ENCODE measurements at places on chromosomes 3 and 15.

- DNase-seq, result no peak
These were observed 87.8 kb upstream of the SEC13 start for GRCh38 chr3:10408680-10409079.

GRCh38 chr15:95401587-95401986, 928.9 kb upstream of the NR2F2 start:
- DNase-seq, result no peak

GRCh38 chr3:43246976-43247375, 39.4 kb upstream of the SNRK start:
- no peak for DNase-seq

DNA sequence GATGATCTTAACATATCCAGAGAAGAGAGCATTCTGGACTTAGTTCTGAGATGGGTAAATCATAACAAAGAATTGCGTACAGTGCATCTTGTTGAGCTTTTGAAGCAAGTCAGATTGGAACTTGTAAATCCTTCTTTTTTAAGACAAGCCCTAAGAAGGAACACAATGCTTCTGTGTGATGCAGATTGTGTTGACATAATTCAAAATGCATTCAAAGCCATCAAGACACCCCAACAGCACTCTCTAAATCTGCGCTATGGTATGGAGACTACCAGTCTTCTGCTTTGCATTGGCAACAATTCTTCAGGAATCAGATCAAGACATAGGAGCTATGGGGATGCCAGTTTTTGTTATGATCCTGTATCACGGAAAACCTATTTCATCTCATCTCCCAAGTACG, 8.6 kb downstream of the KBTBD12 start:
- no peak for DNase-seq

- peak; percentile 29 for DNase-seq
These were observed 627 bp upstream of the PLS1 start for GRCh38 chr3:142595581-142595950.

- DNase-seq, result no peak
These were observed 32.2 kb downstream of the PPP4R2 start for GRCh38 chr3:73028803-73029202.

DNA sequence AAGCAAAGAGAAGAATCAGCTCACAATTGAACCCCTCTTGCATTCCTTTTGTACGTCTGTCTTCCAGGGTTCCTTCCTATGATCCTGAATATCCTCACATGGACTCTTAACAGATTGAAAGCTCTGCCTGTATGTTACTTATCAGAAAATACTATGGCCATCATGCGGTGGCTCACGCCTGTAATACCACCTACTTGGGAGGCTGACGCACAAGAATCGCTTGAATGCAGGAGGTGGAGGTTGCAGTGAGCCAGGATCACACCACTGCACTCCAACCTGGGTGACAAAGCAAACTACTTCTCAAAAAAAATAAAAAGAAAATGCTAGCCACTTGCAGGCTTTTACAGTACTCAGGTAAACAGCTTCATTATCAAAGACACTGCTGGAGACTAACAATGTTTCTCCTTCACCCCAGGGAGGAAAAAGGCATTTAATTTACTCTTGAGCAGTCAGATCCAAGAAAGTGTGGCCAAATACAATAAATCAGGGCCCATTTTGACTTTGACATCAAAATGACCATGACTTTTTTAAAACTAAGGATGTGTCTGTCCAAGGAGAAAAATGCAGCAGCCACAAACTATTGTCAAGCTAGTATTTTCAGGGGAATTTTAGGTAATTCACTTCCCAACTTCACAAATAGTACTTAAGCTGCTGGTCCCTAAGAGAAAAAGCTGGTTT, 27.3 kb downstream of the NPTN start:
- DNase-seq, result no peak

DNA sequence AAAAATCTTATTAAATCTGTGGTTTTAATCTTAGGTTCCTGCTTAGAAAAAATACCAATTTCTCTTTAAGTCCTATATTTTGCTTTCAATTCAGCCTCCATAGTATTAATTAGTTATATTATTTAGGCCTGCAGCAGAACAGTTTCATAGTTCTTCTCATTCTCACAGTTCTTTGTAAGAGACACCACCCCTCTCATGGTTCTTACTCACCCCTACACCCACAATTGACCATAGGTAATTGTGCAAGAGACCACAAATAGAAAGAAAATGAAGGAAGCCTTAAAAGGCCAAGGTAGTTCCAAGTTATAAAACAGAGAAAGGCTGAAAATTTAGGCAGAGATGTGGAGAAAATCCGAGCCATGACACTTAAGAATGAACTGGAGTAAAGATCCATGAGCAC, 415.3 kb downstream of the TIGIT start:
- no peak for DNase-seq

- DNase-seq, result no peak
These were observed 566.0 kb downstream of the GBE1 start for GRCh38 chr3:81195478-81195877.

DNA sequence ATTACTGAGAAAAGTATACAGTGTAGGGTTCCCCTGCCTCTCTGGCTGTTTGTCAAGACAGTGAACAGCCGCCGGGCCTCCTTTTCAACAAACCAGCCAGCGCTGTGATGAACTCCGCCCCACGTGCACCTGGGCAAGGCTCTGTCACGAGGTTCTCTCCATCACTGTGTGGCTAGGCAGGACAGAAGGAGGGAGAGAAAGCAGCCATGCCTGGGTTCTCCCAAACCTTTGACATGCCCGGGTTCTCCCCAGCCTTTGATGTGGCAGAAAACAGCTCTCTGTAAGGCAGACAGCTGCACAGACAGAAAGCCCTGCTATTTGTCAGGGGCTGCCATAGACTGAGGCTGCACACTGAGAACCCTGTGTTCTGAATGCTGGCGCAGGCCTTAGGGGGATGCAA, 101.4 kb upstream of the TRPM1 start:
- DNase-seq, result no peak

GRCh38 chr3:130992344-130992743, 34.3 kb downstream of the ASTE1 start:
- DNase-seq, result no peak

DNA sequence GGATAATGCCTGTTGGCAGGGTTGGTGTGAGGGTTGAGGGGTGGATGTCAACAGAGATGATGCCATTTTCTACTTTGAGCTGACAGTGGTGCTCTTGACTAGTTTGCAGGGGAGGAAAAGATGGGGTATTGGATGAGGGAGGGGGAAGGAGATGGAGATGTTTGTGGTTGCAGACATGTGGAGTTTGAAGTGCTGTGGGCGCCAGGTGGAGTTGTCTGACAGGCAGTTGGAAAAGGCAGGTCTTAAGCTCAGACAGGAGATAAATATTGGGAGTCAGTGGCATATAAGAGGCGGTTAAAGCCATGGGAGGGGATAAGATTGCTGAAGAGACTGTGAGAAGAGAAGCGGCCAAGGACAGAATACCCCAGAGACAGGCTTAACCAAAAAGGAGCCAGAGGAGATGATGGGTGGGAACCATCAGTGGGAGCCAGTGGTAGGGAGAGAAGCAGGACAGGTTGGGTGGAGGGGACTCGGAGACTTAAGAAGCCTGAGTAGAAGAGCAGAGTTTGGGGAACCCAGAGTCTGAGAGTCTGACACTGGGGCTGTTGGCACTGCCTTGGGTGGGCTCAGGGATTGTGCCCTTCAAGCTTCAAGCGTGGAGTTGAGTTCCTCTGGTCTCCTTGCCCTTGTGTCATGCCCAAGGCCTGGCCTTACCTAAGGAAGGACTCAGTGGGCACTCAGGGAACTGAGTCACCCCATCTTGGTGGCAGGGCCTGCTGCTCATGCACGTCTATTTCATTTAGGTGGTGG, 13.9 kb downstream of the COPG1 start:
- DNase-seq, result no peak

- DNase-seq, result no peak
These were observed 880.8 kb downstream of the ROBO1 start for GRCh38 chr3:78887029-78887428.

GRCh38 chr3:14244521-14245247, 66.1 kb downstream of the LSM3 start:
- no peak for DNase-seq

- DNase-seq, result no peak
These were observed 99.8 kb upstream of the HERC1 start for GRCh38 chr15:63933522-63933921.

- DNase-seq, result no peak
These were observed 50.6 kb downstream of the GMNC start for GRCh38 chr3:190811775-190812480.

GRCh38 chr15:44550256-44550655, 13.3 kb downstream of the EIF3J start:
- no peak for DNase-seq

DNA sequence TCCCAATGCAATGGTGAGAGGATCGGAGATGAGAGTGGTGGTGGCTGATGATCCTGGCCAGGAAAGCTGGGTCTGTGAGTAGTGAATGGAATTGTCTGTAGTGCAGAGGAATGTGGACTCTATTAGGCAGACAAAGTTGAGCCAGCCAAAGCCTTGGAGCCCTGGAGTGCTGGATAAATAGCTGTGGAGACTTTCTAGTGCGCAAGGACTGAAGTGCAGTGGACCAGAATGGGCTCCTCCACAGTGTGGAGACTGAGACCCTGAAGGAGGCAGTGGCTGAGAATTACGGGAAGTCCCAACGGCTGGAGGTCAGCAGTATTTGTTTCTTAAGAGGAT, 874 bp downstream of the ZNF662 start:
- no peak for DNase-seq

DNA sequence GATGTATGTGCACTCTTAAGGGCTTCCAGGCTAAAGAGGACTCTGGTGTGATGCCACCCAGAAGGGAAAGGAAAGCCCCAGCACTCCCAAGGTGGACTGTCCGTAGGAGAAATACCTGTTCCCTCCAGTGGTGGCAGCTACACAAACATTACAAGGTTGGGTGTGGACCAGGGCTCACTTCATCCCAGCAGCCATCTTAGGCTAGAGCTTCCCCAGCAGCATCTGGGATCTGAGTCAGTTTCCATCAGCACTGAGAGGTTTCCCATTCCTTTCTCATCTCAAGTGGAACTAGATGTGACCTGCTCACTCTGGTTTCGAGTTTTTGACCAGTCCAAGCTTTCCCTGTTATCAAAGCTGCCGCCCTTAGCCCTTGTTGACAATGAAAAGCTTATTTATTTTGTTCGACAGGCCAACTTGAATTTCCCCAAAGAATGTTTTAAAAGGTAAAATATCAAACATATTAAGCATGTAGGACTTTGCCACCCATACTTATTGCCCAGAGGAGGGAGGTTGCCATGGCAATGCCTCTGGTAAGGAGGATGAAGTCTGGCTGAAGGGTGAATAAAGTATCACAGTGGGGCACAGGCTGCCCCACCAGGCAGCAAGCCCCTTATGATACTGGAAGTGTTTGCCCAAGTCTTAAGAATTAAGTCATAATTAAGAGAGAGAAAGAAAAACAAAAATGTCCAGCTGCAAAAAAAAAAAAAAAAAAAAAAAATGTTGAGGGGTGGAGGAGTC, 28.9 kb downstream of the CLDN18 start:
- DNase-seq, result no peak

- no peak for DNase-seq
These were observed 13.5 kb downstream of the NIPA1 start for GRCh38 chr15:22799902-22800301.

DNA sequence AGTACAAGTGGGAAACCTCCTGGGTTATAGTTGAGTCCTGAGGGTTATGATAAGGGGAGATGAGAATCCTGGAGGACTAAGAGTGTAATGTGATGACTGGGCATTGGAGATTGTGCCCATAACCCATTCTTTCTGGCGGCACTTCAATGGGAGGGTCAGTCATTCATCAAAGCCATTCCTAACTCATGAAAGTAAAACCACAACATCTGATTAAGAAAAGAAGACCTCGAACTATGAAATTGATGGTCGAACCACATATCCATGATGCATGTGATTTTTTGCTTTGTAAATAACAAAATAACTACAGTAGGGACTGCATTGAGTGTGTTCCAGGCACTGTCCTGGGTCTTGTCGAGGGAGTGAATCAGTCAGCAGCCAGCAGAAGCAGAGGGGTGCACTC, 215.1 kb downstream of the SHQ1 start:
- no peak for DNase-seq

GRCh38 chr3:65625305-65625704, 413.4 kb downstream of the MAGI1 start:
- DNase-seq, result no peak

DNA sequence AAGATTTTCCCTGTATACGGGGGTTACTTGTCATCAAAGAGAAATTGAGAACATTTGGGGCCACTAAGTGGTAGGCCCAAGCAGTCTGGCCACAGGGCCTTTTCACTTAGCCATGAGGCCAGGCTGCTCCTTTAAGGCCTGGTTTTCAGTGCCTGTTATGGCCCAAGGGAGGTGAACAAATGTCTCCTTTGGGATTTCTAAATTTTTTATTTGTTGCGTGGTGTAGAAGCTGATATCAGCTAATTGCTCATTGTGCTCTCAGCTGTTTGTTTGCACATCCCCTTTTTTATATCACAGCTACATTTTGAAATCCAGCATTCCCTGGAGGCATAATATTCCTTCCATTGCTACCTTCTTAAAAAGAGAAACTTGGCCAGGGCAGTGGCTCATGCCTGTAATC, 48.5 kb downstream of the RLBP1 start:
- DNase-seq, result no peak

Data from NCI-H2029 (cell line).